ENCODE measurements at places on chromosomes 1 and 21.

- no peak for DNase-seq
Observed at GRCh38 chr1:209708297-209708696, 3.7 kb downstream of the HSD11B1 start.

- no peak for DNase-seq
Observed at GRCh38 chr1:194570476-194570875, 1384.1 kb upstream of the B3GALT2 start.

- DNase-seq, result no peak
Observed at GRCh38 chr1:10189659-10190058, 20.7 kb upstream of the KIF1B start.

DNA sequence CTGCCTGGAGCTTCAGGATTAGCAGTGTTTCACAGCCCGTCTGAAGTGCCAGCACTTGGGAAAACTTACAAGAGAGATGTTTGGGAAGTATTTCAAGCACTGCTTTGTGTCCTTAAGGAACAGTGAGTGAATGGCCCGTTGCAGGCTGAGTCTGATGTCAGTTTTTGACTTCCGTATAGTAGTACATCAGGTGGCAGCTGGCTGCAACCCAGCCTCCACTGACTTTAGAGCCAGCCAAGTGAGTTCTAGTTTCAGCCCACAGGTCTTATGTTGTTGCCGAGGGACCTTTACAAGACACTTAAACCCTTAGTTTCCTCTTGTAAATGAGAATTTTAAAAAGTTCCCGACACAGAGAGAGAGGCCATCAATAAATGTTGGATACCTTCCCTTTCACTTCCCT is 35.0 kb downstream of the UCK2 start:
- no peak for DNase-seq

GRCh38 chr21:41537356-41537755 is 29.4 kb upstream of the TMPRSS2 start:
- no peak for DNase-seq

DNA sequence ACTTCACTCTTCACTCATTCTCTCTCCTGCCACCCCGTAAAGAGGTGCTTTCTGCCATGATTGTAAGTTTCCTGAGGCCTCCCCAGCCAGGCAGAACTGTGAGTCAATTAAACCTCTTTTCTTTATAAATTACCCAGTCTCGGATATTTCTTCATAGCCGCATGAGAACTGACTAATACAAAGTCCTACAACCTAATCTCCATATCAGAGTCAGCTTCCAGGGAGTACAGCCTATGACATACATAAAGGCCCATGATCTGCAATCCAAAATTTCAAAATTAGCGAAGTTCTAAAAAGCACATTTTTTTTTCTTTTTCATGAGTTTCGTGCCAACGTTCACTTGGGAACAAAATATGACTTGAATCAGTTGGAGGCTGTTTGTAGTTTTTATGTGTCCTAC is 256.9 kb upstream of the DUSP10 start:
- no peak for DNase-seq

- no peak for DNase-seq
Observed at GRCh38 chr1:143691400-143691891, 280.3 kb downstream of the FAM72C start.

GRCh38 chr1:1255078-1255477 is 8.6 kb upstream of the C1QTNF12 start:
- DNase-seq, result no peak

DNA sequence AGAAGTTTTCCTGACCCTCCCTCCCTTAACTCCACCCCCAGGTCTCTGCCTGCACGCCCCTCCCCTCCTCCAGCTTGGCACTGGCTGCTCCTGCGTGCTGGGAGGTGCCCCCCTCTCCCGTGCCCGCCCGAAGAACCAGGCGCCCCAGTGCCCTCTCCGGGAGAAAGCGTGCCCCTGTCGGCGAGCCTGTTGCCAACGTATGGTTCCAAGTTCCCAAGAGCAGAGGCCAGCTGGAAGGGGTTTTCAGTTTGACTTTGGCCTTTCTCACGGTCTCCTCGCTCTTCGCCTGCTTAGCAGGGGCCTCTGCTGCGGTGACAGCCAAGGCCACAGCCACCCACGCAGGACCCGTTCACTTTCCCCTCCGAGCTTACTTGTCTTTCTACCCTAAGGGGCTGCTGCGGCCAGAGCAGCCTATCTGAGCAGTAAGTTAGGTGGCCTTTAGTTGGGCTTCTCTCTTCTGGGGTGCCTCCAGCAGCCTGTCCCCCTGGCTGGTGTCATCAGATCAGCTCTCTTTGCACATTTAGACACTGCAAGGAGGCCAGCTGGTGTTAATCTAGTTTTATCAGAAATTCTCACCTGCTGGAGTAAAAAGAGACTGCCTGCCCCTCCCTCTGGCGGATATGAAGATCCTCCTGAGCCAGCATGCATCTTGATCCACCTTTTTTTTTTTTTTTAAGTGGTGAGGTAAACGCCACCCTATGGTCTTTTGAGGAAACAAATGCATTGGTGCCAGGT is 1.5 kb downstream of the STUM start:
- DNase-seq, result peak; percentile 55

DNA sequence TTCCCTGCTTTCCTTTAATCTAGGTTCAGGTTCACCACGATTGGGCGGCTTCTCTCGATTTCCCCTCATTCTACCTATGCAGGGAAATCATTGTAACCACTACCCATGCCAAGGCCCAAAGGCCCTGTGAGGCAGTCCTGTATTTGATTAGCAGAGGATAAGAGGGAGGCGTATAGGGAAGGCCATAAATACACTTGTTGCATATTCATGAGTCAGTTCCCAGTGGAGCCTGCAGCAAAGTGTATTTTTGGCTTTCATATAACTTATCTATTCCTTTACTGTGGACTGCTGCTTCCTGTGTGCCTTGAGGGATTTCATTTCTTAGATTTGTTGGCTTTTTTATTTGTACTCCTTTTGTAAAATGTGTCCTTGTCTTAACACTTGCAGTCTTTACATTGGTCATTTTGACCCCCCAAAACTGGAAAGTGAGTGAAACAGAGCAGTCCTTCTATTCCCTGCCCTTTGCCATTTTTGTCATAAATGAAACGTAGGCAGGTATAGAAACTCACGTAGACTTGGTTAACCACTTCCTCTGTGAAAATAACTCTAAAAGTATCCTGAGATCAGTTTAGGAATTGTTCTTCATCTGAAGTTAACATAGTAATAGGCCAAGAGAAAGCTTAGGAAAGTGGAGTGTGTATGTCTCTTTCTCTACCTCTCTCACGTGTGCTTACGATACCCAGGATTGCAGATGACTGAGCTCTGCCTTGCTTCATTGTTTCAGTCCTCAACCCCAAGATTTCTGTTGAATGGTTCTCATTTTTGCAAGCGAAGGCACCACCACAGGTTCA is 19.6 kb upstream of the KCNQ4 start:
- no peak for DNase-seq

GRCh38 chr21:43306911-43307676 is 119.8 kb downstream of the SIK1 start:
- DNase-seq, result no peak

- DNase-seq, result no peak
Observed at GRCh38 chr1:33428661-33429060, 2.2 kb downstream of the PHC2 start.

GRCh38 chr1:166947398-166948043 is 27.8 kb downstream of the ILDR2 start:
- no peak for DNase-seq

GRCh38 chr1:48777219-48777895 is 666 bp upstream of the BEND5 start:
- DNase-seq, result no peak
